ENCODE measurements at places on chromosomes 2 and 18.

GRCh38 chr2:215729985-215730620, 283.2 kb downstream of the MREG start:
- no peak for DNase-seq

DNA sequence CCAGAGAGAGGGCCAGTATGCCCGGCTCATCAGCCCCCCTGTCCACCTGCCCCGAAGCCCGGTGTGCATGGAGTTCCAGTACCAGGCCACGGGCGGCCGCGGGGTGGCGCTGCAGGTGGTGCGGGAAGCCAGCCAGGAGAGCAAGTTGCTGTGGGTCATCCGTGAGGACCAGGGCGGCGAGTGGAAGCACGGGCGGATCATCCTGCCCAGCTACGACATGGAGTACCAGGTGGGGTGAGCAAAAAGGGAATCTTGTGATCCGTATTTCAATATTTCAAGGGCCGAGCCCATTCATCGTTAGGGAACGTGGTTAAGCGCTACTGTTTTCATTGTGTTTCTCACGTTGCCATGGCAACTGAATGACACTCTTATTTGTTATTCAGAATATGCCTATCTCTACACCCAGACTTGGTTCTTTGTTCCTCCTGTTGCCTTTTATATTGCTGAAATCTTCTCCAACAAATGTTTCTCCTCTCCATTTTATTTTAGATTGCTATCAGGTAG, 81.5 kb downstream of the NRP2 start:
- no peak for DNase-seq

DNA sequence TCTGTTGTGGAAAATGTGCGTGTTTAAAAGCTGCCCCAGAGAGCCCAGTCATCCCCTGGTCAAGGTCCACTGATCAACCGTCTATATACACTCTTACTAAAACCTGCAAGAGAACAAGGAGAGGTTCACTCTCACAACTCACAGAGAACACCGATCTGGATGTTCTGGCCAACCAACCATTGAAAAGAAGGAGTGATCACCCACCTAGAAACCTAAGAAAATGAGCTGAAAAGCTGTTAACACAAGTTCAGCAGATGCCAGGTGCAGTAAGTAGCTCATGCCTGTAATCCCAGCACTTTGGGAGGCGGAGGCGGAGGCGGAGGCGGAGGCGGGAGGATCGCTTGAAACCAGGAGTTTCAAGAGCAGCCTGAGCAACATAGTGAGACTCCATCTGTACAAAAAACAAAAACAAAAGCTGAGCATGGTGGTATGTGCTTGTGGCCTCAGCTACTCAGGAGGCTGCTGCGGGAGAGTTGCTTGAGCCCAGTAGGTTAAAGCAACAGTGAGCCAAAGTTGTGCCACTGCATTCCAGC, 14.5 kb downstream of the ATG16L1 start:
- DNase-seq: no peak

GRCh38 chr2:202831242-202832220, 40.0 kb downstream of the ICA1L start:
- peak; percentile 7 for DNase-seq

GRCh38 chr2:269356-270030, 4.7 kb downstream of the ACP1 start:
- no peak for DNase-seq

DNA sequence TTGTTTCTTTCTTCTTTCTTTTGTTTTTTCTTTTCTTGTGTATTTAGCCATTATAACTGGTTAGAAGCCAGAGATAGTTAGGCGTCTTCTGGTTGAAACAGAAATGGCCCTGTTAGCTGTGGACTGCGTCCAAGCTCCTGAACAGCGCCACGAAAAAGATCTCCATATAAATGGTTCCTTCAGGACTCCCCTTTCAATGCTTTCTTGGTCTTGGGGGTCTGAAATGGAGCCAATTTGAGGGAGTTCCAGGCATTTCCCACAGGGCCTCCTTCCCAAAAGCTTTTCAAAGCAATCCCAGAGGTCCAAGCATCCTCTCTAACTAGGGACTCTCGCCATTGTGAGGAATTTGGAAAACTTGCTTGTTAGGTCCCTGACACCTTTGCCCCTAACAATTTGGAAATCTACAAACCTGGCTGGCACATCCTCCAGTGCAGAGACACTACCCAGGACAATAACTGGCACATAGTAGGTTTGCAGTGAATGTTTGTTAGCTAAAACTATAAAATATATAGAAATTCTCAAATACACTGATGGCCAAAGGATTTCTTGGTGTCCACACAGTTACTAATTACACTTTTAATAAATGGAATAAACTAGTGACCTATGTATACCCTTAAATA, 80.1 kb downstream of the MYCN start:
- DNase-seq: no peak

DNA sequence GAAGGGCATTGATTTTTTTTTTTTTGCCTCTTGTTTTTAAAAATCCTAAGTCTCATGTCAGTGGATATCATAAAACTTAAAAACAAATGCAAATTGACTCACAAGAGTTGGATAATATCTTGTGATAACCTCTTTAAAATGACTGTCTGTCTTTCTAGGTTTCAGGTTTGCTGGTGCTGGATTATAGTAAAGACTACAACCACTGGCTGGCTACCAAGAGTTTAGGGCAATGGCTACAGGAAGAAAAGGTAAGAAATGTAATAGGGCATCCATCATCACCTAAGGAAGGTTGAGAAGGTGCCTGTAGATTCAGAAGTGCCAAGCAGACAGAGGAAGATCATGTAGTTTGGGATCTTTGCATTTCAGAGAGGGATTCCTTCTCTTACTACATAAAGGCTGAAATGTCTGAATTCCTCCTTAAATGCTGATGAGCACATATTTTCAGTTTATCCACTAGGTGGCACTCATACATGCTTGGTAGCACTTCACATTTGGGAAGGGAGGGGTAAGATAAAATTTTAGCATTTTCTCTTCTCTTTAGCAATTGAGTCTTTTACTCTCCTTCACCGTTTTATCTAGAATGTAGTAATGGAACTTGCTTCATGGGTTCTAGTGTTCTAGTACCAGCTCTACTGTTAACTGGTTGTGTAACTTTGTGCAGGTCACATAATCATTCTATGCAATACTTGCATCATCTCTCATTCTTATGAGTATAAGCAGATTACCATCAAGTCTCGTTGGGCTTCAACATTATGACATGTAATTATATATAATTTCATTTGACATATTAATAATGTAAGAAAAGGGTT, 21.1 kb downstream of the CPS1 start:
- no peak for DNase-seq

DNA sequence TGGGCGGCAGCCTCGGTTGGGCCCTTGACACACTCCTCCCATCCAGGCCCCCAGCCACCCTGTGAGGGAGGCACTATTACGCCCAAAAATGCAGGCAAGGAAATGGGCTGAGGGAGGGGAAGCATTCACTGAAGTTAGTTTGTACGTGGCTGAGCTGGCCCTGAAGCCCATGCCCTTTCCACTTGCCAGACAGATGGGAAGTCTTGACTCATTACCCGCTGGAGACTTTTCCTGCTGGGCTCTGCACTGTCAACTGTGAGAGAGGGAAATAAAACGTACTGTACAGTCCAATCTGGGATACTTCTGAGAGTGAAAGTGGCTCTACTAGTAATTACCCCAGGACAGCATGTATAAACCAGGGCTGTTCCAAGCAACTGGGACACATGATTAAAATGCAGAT, 125.9 kb downstream of the MSH2 start:
- peak; percentile 19 for DNase-seq

- DNase-seq: no peak
Measured at GRCh38 chr2:174383796-174384195, 11.7 kb upstream of the SCRN3 start.

GRCh38 chr2:24903161-24904103, 16.6 kb downstream of the ADCY3 start:
- no peak for DNase-seq

GRCh38 chr18:31710826-31711225, 26.4 kb upstream of the B4GALT6 start:
- no peak for DNase-seq

DNA sequence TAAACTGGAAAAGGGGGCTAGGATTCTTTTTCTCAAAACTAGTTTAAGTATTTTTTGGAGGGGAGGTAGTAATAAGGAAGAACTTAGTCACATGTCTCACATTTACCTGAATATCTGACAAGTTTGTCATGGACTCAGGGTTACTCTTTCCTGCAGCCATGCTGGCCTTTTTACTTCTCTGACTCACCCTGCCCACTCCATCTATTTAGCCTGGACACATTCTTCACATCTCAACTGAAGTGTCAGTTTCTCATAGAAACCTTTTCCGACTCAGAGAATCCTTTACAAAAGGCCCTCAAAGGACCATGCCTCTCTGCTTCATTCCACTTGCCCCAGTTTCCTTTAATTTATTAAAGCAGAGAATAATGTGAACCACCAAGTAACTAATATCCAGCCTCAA, 42.6 kb downstream of the SCN7A start:
- DNase-seq: no peak

DNA sequence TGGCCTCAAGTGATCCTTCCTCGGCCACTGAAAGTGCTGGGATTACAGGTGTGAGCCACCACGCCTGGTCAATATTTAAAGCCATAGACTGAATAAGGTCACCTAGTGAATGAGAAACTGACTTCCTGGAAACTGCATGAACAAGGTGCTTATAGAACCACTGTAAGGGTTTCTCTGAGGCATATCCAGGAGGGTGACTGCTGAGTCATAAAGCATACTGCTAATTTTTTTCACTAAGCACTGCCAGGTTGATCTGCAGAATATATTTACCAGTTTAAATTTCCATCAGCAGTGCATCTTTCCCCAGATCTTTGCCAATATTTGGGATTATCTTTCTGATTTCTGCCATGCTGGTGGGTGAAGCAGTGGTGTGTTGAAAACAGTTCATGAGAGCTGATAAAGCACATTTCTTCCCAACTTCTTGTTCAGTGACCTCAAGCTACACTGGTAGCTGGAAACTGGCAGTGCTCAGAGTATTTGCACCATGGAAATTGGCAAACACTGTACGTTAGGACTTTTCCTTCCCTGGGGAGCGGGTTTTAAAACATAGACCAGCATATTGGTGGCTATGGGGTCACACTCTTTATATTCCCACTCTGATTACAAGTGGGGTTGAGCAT, 4.2 kb upstream of the CLIP4 start:
- DNase-seq: no peak

- no peak for DNase-seq
Measured at GRCh38 chr2:191410646-191411436, 165.6 kb downstream of the MYO1B start.

DNA sequence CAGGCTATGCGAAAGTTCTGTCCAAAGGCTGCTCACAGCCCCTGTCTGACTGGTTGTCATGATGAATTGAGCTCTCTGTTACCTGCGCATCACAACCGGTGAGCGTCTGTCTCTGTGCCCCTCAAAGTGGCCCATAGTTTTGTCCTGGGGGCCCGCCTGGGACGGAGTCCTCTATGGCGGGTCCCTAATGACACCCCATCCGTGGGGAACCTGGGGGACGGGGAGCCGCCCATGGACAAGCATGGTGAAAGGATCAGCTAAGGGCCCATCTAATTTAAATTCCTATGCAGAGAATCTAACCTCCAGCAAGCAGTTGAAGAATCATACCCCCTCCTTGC, 473 bp downstream of the ELMOD3 start:
- DNase-seq: no peak

- no peak for DNase-seq
Measured at GRCh38 chr2:2808551-2809058, 477.5 kb upstream of the MYT1L start.

GRCh38 chr2:109645412-109646184, 31.4 kb downstream of the SOWAHC start:
- DNase-seq: no peak

DNA sequence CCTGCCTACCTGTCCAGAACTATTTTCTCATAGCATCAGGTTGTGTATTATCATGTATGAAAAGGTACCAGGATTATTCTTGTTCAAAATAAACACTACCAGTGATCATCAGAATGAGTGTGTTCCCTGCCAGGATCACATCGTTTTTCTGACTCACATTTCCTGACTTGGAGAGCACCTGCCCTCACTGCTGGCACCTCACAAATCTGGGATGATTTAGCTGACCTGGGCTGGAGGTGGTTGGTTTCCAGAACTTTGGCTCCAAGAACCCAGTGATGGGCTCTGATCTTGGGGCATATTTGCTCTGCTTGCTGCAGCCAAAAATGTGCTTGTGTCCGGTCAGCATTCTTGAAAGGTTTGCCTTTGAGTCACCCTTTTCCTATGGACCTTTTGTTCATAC, 836.3 kb upstream of the ACVR2A start:
- DNase-seq: no peak

DNA sequence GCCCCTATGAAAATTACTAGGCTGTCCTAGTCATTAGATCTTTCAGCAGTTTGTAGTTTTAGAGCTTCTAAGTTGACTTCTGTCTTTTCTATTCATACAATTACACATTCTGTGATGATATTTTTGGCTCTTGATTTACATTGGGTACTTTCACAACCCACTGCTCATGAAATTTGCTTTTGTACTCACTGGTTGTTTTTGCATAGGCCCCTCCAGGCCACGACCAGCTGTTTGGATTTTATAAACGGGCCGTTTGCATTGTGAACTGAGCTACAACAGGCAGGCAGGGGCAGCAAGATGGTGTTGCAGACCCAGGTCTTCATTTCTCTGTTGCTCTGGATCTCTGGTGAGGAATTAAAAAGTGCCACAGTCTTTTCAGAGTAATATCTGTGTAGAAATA, 193.8 kb downstream of the RPIA start:
- no peak for DNase-seq

- peak; percentile 11 for DNase-seq
Measured at GRCh38 chr18:32714571-32715148, 58.2 kb downstream of the KLHL14 start.

DNA sequence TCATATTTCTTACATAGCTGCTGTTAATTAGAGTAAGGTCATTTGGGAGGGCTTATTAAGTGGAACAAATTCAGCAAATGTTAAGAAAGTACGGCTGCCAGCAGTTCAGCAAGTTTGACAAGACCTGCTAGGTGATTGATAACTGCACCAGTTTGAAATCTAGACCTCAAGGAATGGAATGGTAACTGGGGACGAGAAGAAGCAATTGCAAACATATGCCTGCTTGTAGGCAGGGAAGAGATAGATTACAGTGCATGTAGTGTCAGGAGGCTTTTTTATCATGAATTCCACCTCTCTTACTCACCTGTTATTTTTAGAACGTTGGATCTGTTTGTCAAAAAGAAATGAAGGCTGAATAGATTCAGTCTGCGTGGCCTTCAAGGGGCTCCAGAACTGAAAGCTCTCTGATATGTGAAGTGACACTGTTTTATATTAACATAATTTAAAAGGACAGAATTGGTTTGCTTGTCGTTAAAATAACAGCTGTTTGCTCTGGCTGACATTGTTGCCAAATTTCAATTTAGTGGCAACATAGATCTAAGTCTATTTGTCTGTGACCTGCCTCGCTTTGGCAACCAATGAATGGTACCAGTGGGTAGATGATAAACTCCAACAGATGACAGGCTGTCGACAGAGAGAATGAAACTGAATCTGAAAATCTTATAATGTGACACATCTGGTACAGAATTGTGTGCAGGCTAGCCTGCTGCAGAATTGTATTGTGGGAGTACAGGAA, 199.3 kb downstream of the ZNF407 start:
- DNase-seq: peak; percentile 15

- DNase-seq: no peak
Measured at GRCh38 chr2:176398243-176399073, 129.2 kb downstream of the MTX2 start.

- DNase-seq: no peak
Measured at GRCh38 chr18:50006470-50007046, 188.4 kb downstream of the MYO5B start.

GRCh38 chr2:240557808-240558207, at the start of gene ANKMY1:
Gene ANKMY1 (minus strand): TSS chr2:240557988. CDS start chr2:240557335, 653 bp downstream.
- DNase-seq: no peak

GRCh38 chr2:57296795-57297517, 749.6 kb upstream of the VRK2 start:
- DNase-seq: no peak

All from NCI-H446 treated with DMSO at 0.1 percent for 48 hours (cell line).